NCI-H2081 treated with DMSO at 0.1 percent for 48 hours (cell line): ENCODE measurements at places on chromosomes 16 and 17.

- DNase-seq: no peak
These were observed 180.0 kb downstream of the BCAS3 start for GRCh38 chr17:60857556-60858080.

DNA sequence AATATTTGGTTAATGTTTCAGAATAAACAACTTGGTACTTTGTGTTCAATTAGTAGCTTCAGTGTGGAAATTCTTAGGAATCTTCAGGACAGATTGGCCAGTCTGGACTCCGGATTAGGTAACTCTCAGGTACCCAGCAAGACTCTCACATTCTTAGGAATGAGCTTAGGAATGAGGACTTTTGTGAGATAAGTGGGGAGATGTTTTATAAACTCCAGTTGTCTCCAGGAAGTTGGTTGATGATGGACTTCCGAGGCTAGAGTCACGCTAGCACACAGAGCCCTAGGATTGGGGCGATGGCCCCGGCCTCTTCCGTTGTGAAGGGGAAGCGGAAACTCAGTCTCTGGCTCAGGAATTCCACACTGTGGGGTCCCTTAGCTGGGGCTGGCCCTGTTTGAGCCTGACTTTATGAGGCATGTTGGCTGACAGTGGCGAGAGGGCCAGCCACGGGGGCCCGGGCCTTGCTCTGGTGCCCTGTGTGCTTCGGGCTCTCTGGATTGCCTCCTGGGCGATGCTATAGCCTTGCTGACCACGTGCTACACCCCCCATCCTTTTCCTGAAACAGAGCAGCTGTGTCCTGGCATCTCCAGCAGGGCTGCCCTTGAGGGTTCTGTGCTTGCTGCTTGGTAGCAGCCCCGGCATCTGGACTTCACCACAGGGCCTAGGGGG, 32.4 kb downstream of the RAB11FIP3 start:
- DNase-seq: no peak

DNA sequence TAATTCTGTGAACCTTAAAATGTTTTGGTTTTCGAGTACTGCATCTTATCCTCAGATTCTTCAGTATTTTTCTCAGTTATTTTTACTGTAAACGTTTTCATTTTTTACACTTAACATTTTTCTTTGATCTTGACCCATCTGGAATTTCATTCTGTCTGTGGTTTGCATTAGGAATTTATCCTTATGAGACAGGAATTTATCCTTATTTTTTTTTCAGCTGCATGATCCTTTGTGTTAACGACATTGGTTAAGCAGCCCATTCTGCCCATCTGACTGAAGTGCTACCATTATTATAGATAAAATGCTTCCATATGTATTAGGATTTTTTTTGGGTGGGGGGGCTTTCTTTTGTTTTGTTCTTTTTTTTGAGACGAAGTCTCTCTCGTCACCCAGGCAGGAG, 41.0 kb downstream of the SNX29 start:
- DNase-seq: no peak

DNA sequence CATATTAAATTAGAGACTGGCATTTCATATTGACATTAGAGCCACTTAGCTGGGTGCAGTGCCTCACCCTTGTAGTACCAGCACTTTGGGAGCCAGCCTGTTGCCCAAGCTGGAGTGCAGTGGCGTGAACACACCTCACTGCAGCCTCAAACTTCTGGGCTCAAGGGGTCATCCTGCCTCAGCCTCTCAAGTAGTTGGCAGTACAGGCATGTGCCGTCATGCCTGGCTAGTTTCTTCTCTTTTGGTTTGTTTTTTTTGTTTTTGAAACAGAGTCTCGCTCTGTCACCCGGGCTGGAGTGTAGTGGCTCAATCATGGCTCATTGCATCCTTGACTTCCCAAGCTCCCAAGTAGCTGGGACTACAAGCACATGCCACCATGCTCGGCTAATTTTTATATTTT, 8.7 kb downstream of the PPM1E start:
- DNase-seq: no peak

DNA sequence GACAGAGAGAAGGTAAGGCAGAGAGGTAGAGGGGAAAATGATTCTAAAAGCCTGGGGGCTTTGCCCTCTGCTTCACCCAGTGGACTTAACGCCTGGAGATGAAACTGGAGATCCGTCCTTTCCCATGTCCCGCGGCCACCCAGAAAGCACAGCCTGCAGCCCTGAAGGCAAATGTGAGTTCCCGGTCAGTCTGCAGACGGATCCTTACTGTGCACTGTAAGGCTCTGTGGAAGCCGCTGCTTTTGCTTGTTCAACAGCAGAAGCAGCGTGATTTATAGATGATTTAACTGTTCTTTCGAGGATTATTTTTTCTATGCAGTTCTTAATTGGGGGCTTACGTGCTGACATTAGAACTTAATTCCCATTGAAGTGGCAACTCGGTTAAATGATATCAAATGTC, 290.4 kb downstream of the FOXL1 start:
- no peak for DNase-seq
